NB4 (cell line): ENCODE measurements at places on chromosomes 12 and 14.

DNA sequence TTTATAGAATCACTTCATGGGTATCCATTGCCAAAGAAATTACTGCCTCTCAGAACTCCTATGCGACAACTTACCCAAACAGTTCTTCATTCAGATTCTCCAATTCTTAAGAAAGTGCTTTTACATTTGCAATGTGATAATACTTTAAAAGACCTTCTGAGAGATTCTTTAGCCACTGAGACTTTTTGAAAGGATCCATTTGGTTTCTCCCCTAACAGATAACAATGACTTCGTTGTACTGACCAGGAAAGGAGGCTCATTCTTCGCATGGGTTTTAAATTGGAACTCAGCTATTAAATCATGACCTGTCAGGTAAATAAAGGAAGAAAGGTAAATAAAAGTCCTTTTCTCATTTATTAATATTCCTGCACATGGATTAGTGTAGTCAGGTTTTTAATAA is 14.8 kb downstream of the ITPR2 start:
- no peak for DNase-seq

DNA sequence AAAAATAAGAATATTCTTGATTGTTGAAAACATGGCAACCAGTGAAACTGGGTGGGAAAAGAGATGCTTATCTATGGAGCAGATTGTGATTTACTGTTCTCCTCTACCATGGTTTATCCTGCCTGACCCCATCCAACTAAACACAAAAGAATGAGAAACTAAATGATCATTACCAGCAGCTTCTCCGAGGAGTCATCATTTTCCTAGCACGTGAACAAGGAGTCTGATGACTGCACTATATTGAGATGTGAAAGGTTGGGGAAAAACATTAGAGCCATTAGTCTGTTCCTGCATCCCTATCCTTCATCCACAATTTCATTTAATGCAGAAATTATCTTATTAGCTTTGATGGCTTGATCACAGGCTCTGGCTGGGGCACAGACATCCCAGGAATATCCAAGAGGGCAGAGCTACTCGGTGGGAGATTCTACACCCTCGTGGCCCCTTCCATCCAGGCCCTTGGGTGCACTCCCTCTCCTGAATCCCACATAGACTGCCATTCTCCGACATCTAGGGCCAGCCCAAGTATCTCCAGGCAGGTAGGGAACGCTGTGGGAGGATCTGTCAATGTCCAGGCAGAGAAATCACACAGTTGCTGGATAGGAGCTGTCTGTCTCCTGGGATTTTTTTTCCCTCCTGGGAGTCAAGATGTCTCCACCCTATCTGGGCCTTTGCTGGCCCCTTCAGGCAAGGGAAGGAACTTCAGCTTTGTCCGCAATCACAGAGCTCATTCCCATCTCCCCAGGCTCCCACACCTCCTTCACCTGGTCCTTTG is 43.3 kb upstream of the DHRS4 start:
- peak; percentile 53 for DNase-seq

- peak; percentile 50 for DNase-seq
These were observed 172.7 kb downstream of the ANO6 start for GRCh38 chr12:45388545-45388944.

- DNase-seq = no peak
These were observed 2.0 kb upstream of the PCED1B start for GRCh38 chr12:47077206-47078085.

GRCh38 chr12:3016191-3016590 is 57.0 kb downstream of the TEAD4 start:
- no peak for DNase-seq

GRCh38 chr12:75825686-75826085 is 205.9 kb downstream of the PHLDA1 start:
- DNase-seq = no peak

DNA sequence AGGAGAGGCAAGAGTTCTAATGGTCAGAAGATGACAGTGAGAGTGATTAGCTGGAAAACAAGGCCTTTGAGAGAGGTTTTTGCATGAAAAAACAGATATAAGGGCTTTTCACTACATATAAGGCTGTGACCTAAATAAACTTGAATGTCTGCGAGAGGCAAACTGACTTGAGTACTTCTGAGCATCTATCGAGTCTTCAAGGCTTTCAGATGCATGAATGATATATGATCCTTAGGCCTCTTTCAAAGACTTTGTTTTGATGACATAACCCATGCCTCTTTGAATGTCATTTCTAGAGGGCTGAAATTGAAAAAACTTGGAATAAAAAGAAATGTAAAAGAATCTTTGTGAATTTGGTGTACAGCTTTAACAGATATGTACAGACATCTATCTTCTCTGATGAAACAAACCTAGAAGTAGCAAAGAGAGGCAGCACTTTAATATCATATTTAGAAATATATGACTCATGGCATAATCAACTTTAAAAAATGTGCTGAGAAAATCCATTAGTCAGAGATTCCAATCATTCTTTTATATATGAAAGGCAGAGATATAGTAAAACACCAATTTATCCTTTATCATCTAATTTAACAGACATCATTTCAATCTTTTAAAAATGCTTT is 72.6 kb downstream of the PPM1H start:
- DNase-seq = no peak

GRCh38 chr12:3658327-3659163 is 94.4 kb downstream of the CRACR2A start:
- peak; percentile 49 for DNase-seq

- no peak for DNase-seq
These were observed 233.8 kb downstream of the DACT1 start for GRCh38 chr14:58871573-58871972.

GRCh38 chr14:72164420-72165228 is 232.4 kb downstream of the RGS6 start:
- DNase-seq = no peak

DNA sequence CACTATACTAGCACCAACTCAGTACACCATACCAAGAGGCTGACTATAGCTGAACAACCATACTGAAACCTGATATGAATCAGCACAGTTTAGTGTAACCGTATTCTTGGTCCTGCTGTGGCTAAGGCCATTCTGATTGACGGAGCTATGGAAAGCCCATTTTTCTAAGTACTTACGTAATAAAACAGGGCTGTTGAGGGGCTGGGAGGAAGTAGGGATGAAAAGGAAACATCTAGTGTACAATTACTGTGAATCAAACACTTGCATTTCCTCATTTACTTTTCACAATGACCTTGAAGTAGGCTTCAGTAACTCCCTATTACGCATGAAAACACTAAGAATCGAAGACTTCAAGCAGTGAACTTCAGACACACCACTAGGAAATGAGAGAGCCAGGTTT is 198.2 kb downstream of the BTG1 start:
- DNase-seq = peak; percentile 28

- DNase-seq = no peak
These were observed 171.4 kb downstream of the TMTC3 start for GRCh38 chr12:88313554-88313953.

- no peak for DNase-seq
These were observed 76.1 kb upstream of the PAWR start for GRCh38 chr12:79766705-79767464.

GRCh38 chr12:126093908-126094307 is 1028.7 kb downstream of the AACS start:
- DNase-seq = peak; percentile 33

GRCh38 chr12:4269279-4269991 is 4.1 kb upstream of the CCND2 start:
- peak; percentile 92 for DNase-seq

GRCh38 chr12:132375747-132376463 is 46.5 kb upstream of the GALNT9 start:
- peak; percentile 68 for DNase-seq

DNA sequence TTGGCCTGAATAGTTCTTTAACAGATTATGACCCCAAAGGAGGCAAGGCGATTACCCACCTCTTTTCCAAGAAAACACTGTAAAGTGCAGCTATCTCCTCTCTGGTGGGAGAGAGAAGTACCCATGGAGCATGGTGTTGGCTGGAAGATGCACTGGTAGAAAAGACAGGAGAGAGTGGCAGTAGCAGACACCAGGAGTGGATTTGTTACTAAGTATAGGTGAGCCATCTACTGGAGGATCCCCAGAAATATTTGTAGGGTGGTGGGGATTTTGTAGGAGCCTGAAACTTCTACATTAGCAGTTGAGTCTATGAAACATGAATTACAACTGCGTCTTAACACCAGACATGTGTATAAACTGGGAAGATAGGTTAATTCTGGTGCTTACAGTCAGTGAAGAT is 148.0 kb downstream of the SLC38A4 start:
- DNase-seq = peak; percentile 52

DNA sequence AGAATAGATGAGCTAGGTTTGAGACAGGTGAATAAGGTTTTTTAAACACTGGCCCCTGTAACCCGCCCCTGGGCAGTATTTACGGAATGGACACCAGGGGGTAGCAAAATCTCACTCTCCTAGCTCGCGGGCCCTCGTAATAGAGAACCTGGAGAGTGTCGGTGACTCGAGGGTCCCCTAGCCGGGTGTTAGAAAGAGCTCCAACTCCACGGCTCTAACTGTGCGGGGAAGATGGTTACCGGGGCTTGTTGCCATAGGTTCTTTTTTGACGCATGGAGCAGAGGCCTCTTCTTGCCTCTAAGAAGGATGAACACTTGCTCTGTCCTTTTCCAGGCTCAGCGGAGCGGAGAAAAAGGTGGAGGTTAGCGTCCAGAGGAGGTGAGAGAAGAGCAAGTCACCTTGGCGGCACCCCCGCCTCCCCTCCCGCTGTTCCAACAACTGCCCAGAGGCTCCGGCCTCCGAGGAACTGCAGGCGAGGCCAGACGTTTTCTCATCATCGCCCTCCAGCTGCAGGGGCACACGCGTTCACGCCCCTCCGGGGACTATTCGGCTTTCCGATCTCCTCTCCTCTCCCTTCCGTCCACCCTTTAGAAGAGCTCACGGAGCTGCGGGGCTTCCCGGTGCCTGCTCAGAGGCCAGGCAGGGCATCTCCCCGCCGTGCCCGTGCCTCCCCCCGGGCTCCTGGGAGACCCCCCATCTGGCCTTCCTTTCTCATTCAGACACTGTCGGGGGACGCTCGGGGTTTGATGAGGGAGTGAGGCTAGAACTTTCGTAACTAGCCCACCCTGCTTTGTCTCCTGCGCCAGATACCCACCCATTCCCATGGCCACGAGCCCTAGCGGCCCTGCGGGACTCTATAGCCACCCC is 1.4 kb upstream of the ARHGEF40 start:
- DNase-seq = peak; percentile 85

DNA sequence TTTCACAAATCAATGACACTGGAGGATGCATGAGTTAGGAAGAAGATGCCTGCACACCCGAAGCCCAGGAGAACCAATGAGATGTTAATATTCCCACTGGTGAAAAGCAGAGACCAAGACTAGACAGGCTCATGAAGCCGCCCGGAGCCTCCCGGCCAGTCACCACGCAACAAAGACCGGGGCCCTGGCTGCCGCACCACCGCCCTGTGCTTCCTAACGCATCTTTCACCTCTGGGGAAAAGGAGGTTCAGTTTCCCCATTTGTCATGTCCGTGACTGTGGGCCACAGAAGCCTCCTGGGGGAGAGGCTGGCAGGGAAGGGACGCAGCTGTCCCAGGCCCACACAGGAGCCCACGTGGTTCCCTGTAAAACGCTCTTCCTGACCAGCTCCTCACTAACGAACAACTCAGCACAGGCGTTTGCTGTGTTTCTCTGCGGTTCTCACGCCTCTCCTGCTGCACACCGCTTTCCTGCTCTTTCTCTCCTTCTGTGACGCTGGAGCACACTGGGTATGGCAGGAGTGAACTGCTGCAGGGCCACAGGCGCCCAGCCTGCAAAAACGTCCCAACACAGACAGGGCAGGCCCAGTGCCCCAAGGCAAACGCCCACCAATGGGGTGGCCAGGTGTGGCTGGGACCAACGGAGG is 10.8 kb downstream of the RIMBP2 start:
- no peak for DNase-seq

DNA sequence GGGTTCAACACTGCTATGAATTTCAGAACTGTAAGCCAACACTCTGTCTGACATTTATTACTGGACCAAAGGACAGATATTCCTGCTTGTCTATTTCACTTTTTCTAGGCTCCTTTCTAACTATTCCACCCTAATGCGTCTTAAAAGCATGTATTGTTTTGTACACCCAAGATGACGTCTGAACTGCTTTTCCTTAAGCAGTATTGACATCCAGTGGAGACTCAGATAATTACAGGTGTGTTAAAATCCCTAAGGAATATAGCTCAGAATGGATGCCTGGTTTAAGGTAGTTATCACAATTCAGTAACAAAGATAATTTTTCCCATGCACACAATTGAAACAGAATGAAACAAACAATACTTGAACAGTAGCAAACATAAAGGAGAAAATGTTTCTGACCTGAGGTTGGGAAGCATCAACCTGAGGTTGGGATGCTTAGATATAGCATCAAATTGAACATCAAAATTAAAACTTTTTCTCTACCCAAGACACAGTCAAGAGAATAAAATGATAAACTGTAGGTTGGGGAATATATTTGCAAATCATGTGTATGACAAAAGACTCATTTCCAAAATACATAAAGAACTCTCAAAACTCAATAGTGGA is 93.7 kb upstream of the PTPRR start:
- DNase-seq = peak; percentile 8

DNA sequence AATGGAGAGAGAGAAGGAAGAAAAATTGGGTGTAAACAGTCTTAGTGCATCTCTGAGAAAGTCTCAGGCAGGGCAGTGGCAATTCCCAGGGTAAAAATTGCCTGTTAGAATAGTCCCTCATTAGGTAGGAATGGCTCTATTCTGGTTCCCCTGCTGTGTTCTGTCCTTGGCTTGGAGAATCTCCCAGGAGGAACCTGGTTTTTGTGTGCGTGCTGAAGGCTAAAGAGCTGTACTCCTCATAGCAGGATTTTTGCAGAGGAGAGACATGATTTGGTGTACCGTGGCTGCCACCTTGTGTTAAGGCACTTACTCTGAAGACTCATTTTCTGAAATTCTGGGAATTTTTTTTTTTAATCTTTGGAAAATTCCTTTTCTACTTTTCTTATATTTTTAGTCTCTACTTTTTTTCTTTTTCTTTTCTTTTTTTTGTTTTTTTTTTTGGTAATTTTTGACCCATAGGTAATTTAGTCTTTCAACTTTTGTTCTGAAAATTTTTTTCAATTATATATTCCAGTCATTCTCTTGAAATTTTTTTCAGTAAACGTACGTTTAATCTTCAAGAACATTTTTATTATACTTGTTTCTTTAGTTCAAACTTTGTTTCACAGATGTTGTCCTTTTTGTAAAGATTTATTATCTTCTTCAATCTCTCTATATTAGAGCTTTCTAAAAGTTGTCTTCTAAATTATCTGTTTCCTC is 63.8 kb downstream of the FBXO33 start:
- DNase-seq = peak; percentile 62

- no peak for DNase-seq
These were observed 101.6 kb downstream of the BBS10 start for GRCh38 chr12:76246611-76247010.

DNA sequence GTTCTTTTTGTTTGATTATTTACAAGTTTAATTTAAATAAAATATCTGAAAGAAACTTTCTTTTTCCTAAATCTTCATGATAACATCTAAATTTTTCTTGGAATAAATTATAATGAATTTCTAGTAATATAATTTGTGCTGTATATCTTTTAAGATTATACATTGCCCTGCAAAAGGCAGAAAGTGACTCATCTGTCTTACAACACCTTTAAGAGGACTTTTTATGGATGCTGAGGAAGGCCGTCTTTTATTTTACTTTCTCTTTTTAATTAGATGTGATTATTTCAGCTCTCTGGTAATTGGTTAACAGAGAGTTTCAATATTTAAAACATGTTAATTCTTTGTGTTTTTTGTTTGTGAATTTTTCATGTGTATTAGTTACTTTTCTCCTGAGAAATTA is 598.4 kb downstream of the RPL10L start:
- no peak for DNase-seq
